ENCODE measurements at places on chromosomes 2 and 18.

DNA sequence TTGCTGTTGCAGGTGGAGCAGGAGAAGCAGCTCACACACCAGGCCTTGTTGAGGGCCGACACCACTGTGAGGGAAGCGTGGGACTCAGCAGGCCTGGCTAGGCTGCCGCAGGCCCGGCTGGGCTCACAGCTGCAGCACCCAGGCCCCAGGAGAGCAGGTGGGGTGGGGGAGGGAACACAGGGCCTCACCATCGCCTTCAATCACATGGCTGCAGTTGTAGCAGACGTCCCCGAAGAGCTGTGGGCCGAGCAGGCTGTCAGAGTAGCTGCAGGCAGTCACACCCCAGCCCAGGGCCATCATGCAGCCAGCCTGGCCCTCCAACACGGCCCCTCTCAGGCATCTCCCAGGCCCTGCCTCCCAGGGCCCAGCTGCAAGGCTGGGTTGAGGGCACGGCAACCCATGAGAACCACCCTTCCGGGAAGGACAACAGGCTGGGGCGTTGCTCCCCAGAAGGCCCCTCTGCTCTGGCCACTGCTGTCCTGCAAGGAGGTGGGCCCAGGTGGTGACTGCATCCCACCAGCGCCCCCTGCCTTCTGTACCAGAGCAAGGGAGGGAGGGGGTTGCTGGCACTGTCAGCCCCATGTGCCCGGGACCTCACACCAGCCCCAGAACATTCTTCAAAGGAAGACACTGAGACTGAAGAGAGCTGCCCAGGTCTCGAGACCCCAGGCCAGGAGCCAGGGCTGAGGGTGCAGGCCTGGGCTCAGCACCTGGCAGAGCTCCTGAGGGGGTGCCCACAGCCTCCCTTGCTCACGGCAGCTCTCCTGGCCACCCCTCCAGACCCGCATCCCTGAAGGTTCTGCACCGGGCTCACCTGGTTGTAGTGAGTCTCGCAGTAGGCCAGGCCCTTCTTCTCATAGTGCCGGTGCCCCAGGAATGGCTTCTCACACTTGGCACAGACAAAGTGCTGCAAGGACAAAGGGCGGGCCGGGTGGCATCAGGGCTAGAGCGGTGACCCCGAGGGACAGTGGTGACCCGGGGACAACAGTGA lies 5.6 kb upstream of the GPR17 start:
- DNase-seq, result no peak

DNA sequence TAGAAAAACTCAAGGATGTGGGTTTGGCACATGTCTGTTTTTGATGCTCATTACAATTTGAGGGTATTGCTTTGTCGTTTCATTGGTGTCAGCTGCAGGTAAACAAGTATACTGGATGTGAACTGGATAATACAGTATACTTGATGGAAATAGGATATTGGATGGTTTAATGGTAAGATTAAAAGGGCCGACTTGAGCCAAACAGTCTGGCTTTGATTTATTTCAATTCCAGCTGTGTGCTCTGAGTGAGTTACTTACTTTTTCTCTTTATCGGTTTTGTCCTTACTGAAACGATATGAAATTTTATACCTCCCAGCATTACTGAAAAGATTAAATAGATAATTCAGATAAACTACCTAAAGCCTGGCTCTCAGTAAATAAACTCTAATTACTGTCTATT lies 227.6 kb downstream of the ASXL3 start:
- DNase-seq, result no peak

DNA sequence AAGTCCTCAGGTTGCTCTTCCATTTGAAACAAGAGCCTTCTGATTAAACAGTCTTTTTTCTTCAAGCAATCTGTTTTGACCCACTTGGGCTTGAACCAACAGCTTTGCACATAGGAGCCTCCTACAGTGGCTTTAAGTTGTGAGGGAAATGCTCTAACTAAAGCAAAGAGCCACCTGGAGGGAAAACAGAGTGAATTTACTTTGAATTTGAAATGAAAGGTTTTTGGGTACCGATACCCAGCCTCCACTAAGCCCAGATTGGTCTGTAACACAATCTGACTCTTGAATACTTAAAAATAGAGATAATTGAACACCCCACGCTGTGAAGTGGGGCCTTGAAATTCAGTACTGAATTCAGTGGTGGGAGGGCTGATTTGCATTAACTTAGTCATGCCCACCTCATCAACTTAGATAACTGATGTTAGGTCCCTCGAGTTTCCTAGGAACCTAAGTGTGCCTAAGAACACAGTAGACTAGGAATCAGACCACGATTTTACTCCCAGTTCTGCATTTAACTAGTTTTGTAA lies 56.3 kb upstream of the ACVR1C start:
- DNase-seq, result no peak

- no peak for DNase-seq
These were observed 2.4 kb upstream of the MSGN1 start for GRCh38 chr2:17813742-17814473.

DNA sequence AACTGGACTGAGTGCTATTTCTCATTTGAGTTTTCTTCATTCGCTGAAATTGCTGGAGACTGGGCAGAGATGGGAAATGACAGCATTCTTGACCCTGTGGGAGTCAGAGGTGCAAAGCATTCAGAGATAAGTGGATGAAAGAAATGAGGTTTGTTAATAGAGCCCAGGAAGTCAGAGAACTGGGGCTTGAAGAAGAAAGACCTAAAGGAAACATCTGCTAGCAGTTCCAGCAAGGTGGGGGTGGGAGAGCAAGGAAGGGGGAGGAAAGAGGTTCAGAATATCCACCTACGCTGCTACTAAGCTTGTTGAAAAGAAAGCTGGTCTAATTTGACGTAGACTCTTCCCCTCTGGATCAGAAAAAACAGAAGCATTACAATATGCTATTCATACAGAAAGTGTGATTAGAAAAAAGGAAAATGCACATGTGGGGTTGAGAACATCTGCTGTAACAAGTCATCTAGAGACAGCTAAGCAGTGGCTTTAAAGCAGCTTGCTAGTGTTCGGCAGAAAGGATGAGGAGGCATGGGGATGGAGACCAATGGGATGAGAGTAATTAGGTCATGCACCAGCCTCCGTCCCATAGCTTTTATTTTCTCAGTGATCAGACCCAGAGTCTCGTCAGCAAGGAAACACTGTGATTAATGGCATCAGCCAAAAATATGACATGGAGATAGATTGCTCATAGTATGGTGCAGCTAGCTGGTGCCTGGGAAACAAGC lies 29.7 kb downstream of the NAB1 start:
- DNase-seq, result peak; percentile 46

DNA sequence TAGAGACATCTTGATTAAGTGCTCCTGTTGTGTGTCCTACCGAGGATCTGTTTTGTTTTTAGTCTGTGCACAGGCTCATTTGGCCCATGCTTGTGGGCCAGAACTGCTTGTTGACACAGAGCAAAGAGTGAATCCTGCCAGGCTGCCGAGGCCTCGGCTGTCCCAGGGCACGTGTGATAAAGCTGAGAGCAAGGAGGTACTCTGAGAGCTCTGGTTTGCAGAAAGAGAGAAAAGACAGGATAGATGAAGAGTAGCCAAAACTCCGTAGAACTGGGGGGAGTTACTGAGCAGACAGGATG lies 175.1 kb downstream of the FAM210A start:
- no peak for DNase-seq

GRCh38 chr2:234292962-234293243 lies 204.0 kb downstream of the ARL4C start:
- no peak for DNase-seq

GRCh38 chr2:231241755-231242507 lies 43.5 kb downstream of the ARMC9 start:
- no peak for DNase-seq

DNA sequence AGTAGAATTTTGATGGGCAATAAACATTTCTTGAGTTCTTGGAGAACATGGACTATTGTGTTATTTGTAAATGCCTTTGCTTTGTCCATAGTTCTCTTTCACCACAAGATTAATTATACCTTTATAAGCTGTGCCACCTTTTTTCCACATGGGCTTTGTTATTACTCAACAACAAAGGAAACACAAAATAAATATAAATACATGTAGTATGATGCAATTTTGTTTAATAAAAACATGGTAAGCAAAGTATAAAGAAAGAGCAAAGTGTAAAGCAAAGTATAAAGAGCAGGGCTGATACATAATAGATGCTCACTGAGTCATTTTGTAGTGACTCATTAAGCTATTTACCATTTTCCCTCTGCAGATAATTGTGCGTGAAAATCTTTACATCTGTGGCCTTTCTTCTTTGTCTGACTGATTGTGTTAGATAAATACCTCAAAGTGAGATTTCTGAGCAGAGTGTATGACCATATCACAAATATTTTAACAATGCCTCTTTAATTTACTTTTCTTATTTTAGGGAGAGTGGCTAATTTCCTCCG lies 80.9 kb downstream of the CERS6 start:
- DNase-seq, result no peak

- no peak for DNase-seq
These were observed 97.6 kb upstream of the MAP3K20 start for GRCh38 chr2:172978063-172978383.

DNA sequence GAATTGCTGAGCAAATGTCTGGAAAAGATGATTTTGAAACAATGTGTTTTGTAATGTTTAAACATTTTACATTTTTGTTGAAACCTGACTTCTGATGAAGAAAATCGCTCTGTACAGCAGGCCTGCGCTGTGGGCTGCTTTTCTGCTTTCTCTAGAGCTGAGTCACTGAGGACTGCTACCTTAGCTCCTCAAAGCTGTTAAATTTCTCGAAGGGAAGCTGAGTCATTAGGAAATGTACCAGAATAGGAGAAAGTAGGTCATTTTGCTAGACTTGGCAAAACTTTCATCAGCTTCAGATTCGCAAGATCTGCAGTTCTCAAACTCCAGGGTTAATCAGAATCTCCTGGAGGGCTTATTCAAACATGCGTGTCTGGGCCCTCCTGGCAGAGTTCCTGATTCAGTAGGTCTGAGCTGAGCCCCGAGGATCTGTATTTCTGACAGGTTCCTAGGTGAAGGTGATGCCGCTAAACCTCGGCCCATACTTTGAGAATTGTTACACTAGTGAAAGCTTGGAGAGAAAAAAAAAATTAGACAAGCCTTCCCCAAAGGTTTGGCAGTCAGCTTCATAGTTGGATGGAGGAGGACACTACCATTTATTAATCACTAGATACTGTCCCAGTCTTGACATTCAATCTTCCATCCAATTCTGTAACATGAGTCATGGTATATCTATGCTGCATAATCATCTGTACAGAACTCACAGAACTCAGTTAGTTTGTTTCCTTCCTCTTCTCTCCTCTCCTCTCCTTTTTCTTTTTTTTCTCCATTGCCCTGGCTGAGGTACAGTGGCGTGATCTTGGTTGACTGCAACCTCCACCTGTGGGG lies 297.6 kb downstream of the PARD3B start:
- no peak for DNase-seq

DNA sequence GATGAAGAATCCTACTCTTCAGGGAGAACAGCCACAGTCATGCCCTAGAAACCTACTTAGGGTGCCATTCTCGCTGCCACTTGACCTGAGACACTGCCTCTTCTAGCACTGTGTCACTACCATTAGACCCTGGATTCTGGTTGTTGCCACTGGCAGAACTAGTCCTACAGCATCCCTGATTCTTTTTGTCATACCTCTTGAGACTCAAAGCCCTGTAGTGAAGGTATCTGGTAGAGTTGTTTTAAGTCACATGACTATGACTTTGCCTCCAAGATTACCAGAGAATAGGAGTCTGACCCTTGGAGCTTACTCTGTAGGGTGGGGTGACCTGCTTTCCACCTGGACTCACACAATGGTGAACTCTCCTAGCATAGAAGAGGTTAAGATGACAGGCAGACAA lies 296.7 kb downstream of the TNS1 start:
- DNase-seq, result no peak

All from activated T-cell treated with anti-CD3 and anti-CD28 coated beads for 24 hours (primary cell).